Activated CD8-positive, alpha-beta T cell treated with anti-CD3 and anti-CD28 coated beads, Interleukin-2, amount 10 ng/mL, durations not matched to agents 7 days and 5 days (primary cell): ENCODE measurements at places on chromosomes 11 and 22. TPM values are rescaled to one million over a fixed set of nuclear protein-coding genes. Genes with fewer than 3 reads are reported as not detected.

The BRMS1 gene
- total RNA-seq = 53.2 TPM

The OR51B4 gene
- total RNA-seq = not detected

The NELL1 gene
- not detected for total RNA-seq

The TESMIN gene
- 8.2 TPM for total RNA-seq
